Pancreas (tissue), 10 donors: ENCODE measurements at places on chromosomes 13 and 19. TPM values are rescaled to one million over a fixed set of nuclear protein-coding genes. Genes with fewer than 3 reads are reported as not detected.

GRCh38 chr19:2428756-2429711 lies 1.6 kb upstream of the TIMM13 start:
- no peak for DNase-seq

GRCh38 chr19:3580156-3580934 lies 4.9 kb upstream of the GIPC3 start:
- no peak for DNase-seq

DNA sequence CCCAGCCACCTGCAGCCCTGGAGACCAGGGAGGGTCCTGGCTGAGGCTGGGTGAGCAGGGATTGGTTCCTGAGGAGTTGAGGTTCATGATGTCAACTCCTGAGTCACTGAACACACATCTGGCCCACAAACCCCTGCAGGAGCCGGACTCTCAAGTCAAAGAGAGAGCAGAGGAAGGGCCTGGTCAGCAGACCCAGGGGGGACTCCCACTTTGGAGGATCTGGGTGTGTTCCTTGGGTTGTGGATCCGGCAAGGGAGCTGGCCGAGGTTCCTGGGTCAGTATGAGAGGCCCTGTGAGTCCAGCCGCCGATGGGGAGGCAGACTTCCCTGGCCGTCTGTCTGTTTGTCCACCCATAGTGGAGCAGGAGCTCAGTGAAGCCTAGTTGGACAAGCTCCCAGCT lies 4.0 kb downstream of the SLC7A10 start:
- no peak for DNase-seq

DNA sequence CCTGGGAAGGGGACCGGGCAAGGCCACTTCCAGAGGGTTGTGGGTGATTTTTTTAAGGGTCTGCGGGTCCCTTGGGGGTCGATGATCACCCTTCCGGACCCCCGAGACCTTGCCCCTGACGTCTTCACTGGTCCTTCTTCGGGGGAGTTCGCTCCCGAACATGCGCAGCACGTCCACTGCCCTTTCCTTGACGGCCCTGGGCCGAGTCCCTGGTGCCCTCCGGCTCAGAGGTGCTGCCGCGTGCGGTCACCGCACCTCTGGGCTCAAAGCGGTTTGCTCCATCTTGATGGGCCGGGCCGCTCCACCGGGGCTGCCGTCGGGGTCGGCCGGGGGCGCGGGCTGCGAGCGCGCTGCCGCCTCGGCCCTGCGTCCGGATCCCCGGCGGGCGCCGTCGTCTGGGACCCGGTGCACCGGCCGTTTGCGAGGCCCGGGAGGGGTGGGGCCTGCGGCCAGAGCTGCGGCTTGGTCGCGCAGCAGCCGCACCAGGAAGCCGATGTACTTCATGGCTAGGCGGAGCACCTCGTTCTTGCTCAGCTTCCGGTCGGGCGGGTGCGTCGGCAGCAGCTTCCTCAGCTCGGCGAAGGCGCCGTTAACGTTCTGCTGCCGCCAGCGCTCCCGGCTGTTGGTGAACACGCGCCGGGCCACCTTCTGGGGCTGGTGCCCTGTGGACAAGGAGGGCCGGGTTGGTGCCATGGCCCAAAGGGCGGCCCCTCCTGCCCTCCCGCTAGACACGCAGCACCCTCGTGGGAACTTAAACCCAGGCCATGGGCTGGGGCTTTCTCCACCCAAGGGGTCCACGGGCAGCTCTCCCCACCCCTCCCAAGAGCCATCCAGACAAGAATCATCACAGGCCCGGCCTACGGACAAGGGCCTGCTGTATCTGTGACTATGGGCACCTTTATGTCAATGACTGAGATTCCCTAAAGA lies 3.3 kb downstream of the LYL1 start:
- no peak for DNase-seq

GRCh38 chr13:51645154-51645650 lies 60.9 kb downstream of the WDFY2 start:
- DNase-seq: no peak

GRCh38 chr13:43293008-43293407 lies 269.6 kb downstream of the DNAJC15 start:
- DNase-seq: no peak

GRCh38 chr19:8158411-8159074 lies 9.2 kb upstream of the FBN3 start:
- DNase-seq: peak; percentile 40

DNA sequence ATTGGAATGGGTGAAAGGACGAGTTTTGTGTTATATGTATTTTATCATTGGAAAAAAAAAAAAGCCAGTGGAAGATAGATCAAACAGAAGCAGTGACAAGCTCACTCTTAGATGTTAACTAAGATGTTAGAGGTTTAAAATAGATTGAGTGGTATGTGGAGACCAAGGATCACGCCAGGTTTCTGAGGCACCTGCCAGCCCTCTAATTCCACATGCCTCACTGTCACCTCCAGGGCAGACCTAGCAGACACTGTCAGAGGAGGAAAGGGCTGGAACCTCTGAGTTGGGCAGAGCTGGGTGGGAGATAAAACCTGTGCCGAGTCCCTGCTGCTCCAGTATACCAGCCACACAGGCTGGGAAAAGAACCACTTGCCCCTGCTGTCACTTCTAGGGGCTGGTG lies 57.5 kb upstream of the SIAH3 start:
- DNase-seq: no peak

DNA sequence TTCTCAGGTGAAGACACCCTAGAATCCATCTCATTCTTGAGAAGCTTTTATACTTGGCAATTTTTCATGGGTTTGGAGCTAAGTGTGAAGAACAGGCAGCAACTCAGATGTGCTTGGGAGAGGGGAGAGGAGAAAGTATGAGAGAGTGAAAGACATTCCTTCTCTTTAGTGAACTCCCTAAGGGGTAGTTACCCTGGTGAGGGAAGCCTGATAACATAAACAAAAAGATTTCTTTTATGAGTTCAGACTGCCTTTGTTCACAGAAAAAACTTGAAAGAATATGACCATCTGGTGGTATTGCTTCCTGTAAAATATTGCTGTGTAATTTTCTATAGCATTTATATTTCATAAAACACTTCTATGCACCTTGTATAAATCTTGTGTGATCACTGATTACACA lies at the start of gene STOML3:
TSS of gene STOML3 (minus strand) at position 139 of the 400 bp plus-strand sequence. CDS start at position 29, 110 bp downstream.
- no peak for DNase-seq

- DNase-seq: no peak
These were observed 152.3 kb downstream of the DLEU7 start for GRCh38 chr13:50691176-50691680.

DNA sequence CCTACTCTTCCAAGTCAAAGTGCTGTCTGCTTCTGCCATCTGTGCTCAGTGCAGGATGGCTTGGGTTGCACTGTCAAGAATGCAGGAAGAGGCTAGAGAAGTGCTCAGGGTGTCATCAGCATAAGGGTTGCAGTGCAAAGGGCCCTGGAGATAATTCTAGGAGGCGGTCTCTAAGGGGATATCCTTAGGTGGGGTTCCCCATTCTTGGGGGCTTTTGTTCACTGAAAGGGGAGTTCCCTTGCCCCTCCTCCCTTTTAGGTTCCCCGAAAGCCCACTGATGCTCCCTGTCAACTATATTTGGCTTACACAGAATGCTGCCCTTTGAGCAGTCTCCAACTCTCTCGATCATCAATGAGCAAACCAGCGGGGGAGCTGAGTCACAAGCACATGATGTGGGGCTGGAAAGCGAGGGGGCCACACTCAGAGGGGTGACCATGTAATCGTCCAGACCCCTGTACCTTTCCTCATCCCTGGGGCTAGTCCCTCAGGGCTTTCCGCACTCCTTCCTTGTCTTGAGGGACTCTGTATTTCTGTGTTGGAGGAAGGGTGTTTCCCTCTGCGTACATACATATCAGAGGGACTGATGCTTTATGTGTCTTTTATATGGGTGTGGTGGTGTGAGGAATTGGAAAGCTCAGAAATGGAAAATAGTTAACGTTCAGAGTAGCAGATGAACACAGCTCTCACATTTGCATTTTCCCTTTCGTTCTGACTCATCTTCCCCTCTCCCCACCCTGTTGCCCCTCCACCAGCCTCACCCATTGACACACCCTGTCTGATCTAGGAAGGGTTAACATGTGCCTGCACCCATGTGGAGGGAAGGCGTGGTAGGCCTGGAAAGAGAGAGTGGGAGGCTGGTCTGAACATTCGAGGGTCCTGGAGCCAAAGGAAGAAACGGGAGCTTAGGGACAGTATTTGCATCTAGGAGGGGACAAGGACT lies 6.7 kb downstream of the ZBTB32 start:
- no peak for DNase-seq

DNA sequence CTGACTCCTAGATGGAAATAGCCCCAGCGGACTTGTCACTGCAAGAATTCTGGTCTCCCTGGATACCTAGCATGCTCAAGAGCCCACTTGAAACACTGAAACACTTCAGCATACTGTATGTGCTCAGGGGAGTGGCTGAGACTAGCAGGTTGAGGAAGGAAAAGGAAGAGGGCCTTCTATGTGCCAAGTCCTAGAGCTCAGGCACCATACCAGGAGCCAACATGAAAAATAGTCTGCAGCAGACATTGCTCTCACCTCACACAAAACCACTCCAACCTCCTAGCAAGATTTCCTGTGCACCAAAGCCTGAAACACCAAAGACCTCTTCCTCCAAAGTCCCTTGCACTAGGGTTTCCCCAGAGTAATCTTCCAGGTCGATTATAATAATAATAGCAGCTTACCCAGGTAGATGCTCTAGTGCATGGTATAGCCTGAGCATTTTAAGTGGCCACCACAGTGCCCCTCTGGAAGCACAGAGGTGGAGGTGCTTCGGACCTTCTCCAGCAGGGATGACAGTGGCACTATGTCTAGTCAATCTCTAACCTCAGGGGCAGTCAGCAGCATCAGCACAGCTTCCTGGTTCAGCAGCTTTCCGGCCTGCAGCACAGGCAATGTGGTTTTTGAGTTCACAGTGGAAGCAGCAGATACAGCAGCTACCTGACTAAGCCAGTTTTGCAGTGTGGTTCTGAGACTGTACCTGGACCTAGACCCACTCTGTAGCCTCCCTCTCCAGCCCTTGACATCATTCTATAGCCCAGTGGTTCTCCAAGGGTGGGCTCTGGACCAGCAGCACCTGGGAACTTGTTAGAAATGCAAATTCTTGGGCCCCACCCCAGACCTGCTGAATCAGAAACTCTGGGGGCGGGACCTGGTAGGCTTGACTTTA lies 45.6 kb upstream of the UBE2L5 start:
- no peak for DNase-seq

DNA sequence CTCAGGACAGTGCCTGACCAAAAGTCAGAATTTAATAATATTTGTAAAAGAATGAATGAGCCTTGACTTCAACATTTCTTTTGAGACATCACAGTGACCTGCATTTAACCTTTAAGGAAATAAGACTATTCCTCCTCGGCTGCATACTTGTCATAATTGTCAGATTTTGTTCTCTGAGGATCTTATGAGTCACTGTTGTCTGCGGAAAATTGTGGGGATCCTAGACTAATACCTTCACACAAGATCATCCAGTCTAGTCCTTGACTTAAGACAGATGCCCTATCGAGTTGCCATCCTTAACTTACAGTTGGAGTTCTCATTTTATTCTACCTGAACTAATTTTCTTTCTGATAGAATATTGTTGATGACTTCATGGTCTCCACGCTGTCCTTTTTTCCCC lies 198.4 kb downstream of the DLEU7 start:
- no peak for DNase-seq

- no peak for DNase-seq
These were observed 10.2 kb upstream of the TPP2 start for GRCh38 chr13:102586615-102587014.

DNA sequence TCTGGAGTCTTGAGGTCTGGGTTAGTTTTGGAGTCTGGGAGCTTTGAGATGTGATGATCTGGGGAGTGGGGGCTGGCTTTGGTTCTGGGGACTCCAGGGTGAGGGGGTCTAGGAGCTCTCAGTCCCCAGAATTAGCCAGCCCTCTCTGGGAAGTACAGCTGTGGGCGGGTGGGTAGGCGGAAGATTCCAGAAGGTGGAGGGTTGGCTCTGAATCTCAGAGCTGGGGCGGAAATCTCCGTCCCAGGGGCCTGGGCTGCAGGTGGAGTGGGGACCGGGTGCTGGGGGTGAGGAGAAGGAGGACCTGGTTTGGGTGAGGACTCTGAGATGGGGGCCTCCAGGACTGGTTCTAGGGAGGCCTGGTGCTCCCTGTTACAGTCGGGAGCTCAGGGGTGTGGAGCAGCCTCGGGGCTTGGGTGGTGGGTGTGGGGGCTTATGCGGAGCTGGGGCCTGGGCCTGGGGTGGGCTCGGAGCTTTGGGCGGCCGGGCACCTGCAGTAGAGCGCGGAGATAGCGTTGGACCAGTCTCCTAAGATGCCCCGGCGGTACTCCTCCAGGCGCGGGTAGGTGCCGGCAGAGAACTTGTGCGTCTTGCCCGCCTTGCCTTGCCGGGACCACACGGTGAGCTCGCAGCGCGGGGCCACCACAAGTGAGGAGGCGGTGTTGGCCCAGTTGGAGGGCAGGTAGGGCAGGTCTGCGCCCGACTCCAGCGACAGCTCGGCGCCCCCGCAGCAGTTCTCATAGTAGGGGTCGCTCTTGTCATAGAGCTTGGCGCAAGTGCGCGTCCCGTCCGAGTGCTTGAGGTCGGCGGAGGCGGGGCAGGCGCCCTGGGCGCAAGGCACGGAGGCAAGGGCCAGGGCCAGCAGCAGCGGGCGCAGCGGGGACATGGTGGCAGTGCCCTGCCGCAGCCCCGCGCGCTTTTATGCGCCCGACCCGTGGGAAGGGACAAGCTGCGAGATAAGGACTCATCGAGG lies at the start of gene SYCN:
TSS of gene SYCN (minus strand) at position 892 of the 970 bp plus-strand sequence. CDS start at position 883, 9 bp downstream.
- DNase-seq: peak; percentile 93

DNA sequence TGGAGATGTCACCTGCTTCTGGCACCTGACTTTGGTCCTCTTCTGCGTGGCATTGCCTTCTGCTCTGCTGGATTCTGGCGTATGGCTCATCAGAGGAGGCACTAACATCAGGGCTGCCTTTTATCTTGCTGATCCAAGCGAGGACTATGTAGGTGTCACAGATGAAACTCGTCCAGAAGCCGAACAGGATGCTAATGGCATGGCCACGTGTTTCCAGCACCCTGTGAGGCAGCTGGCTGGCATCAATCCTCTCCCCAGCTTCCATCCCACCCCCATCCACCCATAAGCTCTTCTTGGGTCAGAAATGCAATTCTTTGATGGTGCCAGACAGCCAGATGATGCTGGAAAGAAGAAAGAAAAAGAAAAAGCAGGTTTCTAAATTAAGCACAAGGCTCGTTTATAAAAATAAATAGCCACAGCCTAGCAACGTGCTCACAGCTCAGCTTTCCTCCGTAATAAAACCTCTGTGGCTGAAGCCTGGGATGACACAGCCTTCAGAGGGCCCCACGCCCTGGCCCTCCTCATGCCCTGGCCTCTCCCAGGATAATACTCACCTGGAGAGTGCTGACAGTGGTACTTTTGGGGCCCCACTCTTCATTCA lies 212.9 kb upstream of the SERP2 start:
- DNase-seq: no peak

Gene C19orf67
- polyA plus RNA-seq: not detected

Gene SLC10A2
- polyA plus RNA-seq: not detected

Gene ZNF534
- polyA plus RNA-seq: not detected

Gene MEX3D
- polyA plus RNA-seq: 2.6 TPM

Gene GIPC1
- polyA plus RNA-seq: 53.0 TPM
